LHCN-M2 (cell line): ENCODE measurements at places on chromosomes 4 and X. TPM values are rescaled to one million over a fixed set of nuclear protein-coding genes. Genes with fewer than 3 reads are reported as not detected.

Gene RENBP
- 0.40 TPM in 1 of 2 replicates, not detected in the other for total RNA-seq

Gene ARR3
- not detected in 2 replicates for total RNA-seq

Gene FREM3
- not detected in 2 replicates for total RNA-seq

Gene EREG
- total RNA-seq, result 2.9 and 4.1 TPM in 2 replicates
